ENCODE measurements at places on chromosomes 1 and 21.
A peak's percentile ranks its signal among the peaks of the same experiment; 100 is the strongest.

- H3K4me3 ChIP-seq: no peak overlapping the region
- no peaks in the 10 kb centered on the region for H3K36me3 ChIP-seq
- H3K27me3 ChIP-seq: no peaks in the 10 kb centered on the region
- peaks cover 7% of the 10 kb centered on the region for H3K4me1 ChIP-seq
- H3K27ac ChIP-seq: no peak overlapping the region
- DNase-seq: no peak
Observed at GRCh38 chr1:153573351-153573750, 7.7 kb upstream of the S100A2 start.

- DNase-seq: no peak
- peak overlapping the region; percentile 97 for H3K27ac ChIP-seq
- peaks cover 2% of the 10 kb centered on the region for H3K4me1 ChIP-seq
- H3K4me3 ChIP-seq: peak overlapping the region; percentile 100
Observed at GRCh38 chr1:20785907-20786252, 1.2 kb downstream of the HP1BP3 start.

- no peaks in the 10 kb centered on the region for H3K27me3 ChIP-seq
- H3K27ac ChIP-seq: no peak overlapping the region
- no peaks in the 10 kb centered on the region for H3K4me1 ChIP-seq
- no peaks in the 10 kb centered on the region for H3K36me3 ChIP-seq
- no peak overlapping the region for H3K4me3 ChIP-seq
Observed at GRCh38 chr21:29121759-29122158, 8.7 kb upstream of the MAP3K7CL start.

- no peaks in the 10 kb centered on the region for H3K27me3 ChIP-seq
- no peaks in the 10 kb centered on the region for H3K4me1 ChIP-seq
- no peak overlapping the region for H3K4me3 ChIP-seq
Observed at GRCh38 chr1:193513032-193513431, 326.6 kb upstream of the B3GALT2 start.

DNA sequence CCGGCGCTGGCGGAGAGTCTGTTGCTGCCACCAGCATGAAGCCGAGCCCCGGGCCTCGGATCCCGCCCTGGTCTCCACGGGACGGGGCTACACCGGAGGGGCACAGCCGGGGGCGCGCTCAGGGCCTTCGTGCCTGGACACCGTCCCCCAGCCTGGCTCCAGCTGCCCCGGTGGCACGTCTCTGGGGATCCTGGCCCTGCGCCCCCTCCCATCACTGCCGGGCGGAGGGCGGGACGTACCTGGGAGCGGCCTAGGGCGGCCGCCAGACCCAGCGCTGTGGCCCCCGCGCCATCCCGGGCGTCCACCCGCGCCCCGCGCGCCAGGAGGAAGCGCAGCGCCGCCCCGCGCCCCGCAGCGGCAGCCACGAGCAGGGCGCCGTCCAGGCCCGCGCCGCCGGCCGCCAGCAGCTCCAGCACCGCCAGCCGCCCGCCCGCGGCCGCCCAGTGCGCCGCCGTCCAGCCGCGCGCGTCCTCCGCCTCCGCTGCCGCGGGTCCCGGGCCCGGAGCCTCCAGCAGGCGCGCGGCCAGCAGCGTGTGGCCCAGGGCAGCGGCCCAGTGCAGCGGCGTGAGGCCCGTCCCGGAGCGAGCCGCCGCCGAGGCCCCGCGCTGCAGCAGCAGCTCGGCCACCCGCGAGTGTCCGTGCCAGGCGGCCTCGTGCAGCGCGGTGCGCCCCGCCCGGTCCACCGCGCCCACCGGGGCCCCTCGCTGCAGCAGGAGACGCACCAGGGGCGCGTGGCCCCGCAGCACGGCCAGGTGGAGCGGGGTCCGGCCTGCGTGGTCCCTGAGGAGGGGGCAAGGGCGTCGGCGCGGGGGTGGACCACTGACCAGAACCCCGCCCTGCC lies 1.0 kb downstream of the ANKRD65 start:
- no peak overlapping the region for H3K27ac ChIP-seq
- H3K4me3 ChIP-seq: no peak overlapping the region
- H3K36me3 ChIP-seq: no peaks in the 10 kb centered on the region
- H3K4me1 ChIP-seq: peaks cover 3% of the 10 kb centered on the region
- no peak for DNase-seq

Measured in mesendoderm (in vitro differentiated cells).